ENCODE measurements at places on chromosomes 3 and 15. TPM values are rescaled to one million over a fixed set of nuclear protein-coding genes. Genes with fewer than 3 reads are reported as not detected.

DNA sequence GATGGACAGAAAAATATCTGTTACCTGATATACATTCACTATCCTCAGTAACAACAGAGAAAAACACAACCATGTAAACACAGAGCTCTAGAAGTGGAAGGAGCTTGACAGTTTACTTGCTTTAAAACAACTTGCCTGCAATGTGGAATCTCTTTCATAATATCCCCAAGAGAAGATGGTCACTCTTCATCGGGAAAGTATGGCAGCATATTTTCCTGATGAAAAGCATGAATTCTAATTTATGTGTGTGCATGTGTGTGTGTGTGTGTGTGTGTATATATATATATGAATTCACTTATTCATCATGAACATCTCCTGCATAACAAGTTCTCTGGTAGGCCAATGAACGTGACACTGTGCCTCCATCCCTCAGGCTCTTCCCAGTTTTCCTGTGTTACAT lies 81.2 kb downstream of the EFL1 start:
- no peak for DNase-seq

DNA sequence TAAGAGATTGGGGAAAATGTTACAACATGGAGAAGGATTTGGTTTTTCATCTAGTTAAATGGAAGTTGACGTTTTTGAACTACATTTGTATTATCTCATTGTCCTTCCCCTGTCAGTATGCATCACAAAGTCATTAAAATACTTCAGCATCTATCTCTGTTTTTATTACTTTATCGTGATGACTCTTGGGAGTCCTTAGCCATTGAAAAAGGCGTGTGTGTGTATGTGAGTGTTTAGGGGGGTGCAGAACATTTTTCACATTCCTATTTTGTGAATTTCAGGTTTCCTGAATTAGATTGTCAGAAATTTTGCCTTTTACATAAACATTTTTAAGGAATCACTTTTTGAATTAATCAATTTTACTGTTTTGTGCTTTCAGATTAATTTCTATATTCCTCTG lies 360.6 kb upstream of the SGO1 start:
- no peak for DNase-seq

- DNase-seq, result no peak
Measured at GRCh38 chr3:119508172-119508845, 10.0 kb downstream of the TIMMDC1 start.

GRCh38 chr3:39122813-39123212 lies 15.3 kb downstream of the TTC21A start:
- no peak for DNase-seq

DNA sequence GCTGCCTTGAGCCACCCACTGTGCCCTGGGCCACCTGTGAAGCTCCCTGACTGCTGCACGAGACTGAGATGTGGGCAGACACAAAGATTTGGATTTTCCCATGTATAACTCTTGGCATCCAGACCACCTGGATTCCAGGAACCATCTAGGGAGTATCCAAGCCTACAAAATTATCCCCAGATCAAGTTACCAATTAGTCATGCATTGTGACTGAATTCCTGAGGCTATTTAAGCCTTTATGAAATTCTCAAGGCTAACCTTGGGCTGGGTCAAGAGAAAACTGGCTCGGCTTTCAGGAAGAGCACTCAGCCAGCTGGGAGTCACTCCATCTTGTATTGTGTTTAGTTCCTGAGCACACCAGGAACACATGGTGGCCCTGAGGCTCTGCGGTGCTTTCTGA lies 13.3 kb upstream of the ATP13A5 start:
- peak; percentile 14 for DNase-seq

DNA sequence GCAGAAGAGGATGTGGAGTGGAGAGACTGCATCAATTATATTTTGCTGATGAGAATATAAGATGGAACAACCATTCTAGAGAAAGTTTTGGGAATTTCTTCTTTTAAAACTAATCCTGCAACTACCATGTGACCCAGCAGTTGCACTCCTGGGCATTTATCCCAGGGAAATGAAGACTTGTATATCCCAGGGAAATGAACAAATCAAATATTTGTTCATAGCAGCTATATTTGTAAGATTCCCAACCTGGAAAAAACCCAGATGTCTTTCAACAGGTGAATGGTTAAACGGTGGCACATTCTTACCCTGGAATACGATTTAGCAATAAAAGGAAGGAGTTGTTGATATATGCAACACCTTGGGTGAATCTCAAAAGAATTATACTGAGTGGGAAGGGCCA lies 385.3 kb upstream of the TPRG1 start:
- DNase-seq, result no peak

- DNase-seq, result no peak
Measured at GRCh38 chr15:69060744-69061143, 46.2 kb downstream of the NOX5 start.

DNA sequence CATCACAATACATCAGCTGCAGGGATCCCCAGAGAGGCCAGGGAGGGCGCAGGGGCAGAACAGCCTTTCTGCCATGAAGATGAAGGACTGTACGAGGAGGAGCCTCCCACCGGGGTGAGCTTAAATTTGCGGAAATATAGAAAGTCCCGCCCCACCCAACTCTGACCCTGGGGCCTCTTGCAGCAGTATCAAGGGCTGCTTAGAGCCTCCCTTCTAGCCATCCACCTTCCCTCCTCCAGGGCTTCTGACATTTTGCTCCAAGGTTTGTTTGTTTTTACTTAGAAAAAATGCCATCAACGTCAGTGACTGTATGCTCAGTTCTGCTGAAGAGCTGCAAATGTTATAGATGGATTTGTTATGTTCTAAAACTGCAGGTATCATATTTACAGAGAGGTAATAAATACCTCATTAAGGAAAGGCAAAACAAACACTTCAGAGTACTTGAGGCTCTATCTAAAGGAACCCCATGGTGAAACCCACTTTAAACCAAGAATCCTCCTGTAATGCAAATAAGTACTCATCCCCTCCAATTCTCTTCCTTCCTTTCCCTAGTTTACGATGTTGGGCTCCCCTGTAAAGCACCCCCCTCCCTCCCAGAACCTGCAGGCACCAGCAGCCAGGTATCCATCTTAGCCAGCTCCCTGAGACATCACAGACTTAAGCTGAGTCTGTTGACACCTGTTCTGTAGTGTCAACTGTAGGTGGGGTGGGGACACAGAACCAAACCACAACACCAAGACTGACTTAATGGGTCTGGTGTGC lies 30.5 kb downstream of the RFTN1 start:
- no peak for DNase-seq

- DNase-seq, result no peak
Measured at GRCh38 chr3:48428088-48428571, 1.8 kb downstream of the PLXNB1 start.

GRCh38 chr15:88113613-88114308 lies 142.8 kb downstream of the NTRK3 start:
- no peak for DNase-seq

DNA sequence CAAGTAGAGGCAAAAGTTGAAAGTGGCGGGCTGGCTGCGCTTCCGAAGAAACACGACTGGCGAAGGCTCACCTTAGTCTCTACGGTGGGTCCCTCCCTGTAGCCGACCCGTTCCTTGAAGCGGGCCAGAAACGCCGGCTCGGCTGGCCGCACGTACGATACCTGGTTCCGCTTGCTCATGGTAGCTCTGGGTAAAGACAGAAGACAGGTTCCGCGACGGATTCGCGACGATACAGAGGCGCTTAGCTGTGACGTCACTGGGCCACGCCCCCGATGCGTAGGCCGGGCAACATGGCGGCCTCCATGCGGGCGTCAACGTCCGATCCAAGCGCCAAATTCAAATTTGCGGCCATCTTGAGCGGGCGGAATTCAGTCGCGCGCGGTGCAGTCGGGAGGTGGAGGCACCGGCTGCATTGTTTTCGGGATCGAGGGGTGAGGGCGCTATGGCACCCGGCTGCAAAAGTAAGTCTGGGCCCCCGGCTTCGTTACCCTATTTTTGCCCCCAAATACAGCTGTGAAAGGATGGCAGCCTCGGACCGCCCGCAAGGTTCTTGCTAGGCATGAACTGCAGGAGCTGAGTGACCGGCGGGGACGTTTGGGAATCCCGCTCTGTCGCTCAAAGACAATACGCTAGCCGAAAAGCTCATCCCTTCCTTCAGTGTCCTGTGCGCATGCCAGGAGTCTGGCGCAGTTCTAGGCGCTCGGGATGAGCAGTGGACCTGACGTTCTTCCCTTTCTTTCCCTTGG lies at the start of the genes KIAA1143 and KIF15:
Gene KIAA1143 (minus strand): TSS at position 196 of the 746 bp plus-strand sequence. CDS start 17 bp downstream, at position 179.
Gene KIF15 (plus strand): TSS at position 371 of the 746 bp plus-strand sequence. CDS start 72 bp downstream, at position 443.
- DNase-seq, result peak; percentile 87

DNA sequence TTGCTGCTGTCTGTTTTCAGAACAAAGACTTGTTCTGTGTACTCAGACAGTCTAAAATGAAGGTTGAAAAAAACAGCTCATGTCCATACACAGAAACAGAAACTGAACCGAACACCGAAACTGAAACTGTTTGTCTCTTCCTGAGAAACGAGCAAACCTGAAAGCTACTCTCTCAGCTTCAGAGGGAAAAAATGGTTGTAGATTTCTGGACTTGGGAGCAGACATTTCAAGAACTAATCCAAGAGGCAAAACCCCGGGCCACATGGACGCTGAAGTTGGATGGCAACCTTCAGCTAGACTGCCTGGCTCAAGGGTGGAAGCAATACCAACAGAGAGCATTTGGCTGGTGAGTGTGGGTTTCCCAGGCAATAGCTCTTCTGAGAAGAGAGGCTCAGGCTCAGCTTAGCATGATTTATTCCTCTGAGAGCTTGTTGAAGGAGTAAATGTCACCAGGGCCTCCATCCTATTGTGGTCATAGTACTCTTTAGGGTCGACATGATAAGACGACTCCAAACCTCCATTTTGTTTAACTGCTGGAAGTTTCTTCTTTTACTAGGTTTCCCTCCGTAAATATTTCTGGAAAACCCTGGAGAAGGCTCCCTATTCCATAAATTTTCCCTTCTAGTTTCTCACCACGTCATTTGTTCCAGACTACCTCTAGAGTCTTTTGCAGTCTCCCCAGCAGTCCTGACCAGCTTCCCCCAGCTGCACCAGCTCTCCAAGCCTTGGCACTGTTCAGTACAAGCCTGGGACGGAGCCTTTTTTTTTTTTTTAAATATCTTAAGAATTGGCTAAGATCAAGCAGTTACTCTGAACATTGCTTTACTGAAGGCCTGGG lies at the start of gene RTP4:
Gene RTP4 (plus strand): TSS at position 135 of the 838 bp plus-strand sequence. CDS start 57 bp downstream, at position 192.
- DNase-seq, result no peak

- no peak for DNase-seq
Measured at GRCh38 chr3:185526349-185526951, 25.9 kb downstream of the LIPH start.

GRCh38 chr3:55203546-55203945 lies 275.7 kb upstream of the LRTM1 start:
- DNase-seq, result no peak

GRCh38 chr3:142586803-142587406 lies 8.4 kb upstream of the ATR start:
- DNase-seq, result peak; percentile 69

GRCh38 chr3:8556473-8556869 lies 54.8 kb downstream of the LMCD1 start:
- no peak for DNase-seq

DNA sequence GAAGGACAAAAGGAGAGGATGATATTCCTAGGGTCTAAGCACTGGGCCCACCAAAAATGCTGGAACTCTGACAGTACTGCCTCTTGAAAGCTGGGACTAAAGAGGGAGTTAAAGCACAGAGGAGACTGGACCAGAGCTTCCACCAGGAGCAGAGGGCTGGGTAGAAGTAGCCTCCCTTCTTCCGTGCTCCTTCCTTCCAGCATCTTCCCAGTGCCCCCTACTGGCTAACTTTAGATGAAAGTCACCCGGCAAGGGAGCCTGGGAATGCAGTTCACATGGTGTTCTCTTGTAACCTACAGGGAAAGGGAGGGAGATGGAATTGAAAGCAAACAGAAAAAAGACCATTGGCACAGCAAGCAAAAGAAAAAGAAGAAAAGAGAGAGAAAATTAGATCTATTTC lies 106.1 kb upstream of the COL8A1 start:
- DNase-seq, result peak; percentile 35

DNA sequence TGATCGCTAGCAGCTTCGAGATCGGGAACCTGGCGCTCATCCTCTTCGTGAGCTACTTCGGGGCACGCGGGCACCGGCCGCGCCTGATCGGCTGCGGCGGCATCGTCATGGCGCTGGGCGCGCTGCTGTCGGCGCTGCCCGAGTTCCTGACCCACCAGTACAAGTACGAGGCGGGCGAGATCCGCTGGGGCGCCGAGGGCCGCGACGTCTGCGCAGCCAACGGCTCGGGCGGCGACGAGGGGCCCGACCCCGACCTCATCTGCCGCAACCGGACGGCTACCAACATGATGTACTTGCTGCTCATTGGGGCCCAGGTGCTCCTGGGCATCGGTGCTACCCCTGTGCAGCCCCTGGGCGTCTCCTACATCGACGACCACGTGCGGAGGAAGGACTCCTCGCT lies 62.5 kb downstream of the SLCO3A1 start:
- no peak for DNase-seq

GRCh38 chr15:44550734-44551133 lies 13.8 kb downstream of the EIF3J start:
- DNase-seq, result no peak

DNA sequence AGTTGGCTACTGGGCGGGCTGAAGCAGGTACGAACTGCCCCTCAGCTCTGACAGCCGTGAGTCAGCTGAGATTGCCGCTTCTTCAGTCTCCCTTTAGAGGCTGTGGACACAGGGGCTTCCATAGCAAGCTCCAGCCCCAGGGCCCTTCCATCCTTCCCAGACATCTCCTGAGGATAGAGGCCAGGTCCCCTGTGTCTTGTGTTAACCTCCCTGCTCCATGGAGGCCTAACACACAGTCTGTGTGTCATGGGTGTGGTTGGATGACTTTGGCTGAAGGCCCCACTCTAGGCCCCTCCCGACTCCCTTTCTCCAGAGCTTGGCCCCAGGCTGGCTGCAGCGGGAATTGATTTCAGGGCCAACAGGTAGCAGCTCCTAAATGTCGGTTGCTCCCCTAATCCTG lies 116.1 kb upstream of the TLE3 start:
- no peak for DNase-seq

- DNase-seq, result no peak
Measured at GRCh38 chr3:135905058-135905724, 60.3 kb upstream of the PPP2R3A start.

GRCh38 chr15:51758645-51759044 lies 7.2 kb downstream of the TMOD2 start:
- no peak for DNase-seq

Gene SLC6A20
- 0.10 TPM for total RNA-seq

Gene FBXW12
- not detected for total RNA-seq

Gene SLC9C1
- total RNA-seq, result not detected

Gene IL16
- total RNA-seq, result not detected

Gene CPEB1
- total RNA-seq, result 15.8 TPM

Gene CLRN1
- not detected for total RNA-seq

Gene C2CD4A
- 5.7 TPM for total RNA-seq

Gene CRYGS
- not detected for total RNA-seq

Gene WDR6
- total RNA-seq, result 38.0 TPM

Gene LOXL1
- 27.1 TPM for total RNA-seq

Gene MYNN
- total RNA-seq, result 17.0 TPM

Gene PLSCR4
- total RNA-seq, result 5.6 TPM

Gene ZPLD1
- not detected for total RNA-seq

Gene KLHL6
- not detected for total RNA-seq

Gene CACNA1D
- not detected for total RNA-seq

Gene GOLGA6L7
- not detected for total RNA-seq

Gene SYNPR
- total RNA-seq, result not detected

Gene MB21D2
- 9.2 TPM for total RNA-seq

Gene ZDHHC19
- total RNA-seq, result not detected

Gene CLDN1
- 151 TPM for total RNA-seq

Gene LDHAL6B
- not detected for total RNA-seq

Gene KPNA4
- 18.3 TPM for total RNA-seq

All from Caki2 (cell line).